ENCODE measurements at places on chromosomes 7 and 10.

DNA sequence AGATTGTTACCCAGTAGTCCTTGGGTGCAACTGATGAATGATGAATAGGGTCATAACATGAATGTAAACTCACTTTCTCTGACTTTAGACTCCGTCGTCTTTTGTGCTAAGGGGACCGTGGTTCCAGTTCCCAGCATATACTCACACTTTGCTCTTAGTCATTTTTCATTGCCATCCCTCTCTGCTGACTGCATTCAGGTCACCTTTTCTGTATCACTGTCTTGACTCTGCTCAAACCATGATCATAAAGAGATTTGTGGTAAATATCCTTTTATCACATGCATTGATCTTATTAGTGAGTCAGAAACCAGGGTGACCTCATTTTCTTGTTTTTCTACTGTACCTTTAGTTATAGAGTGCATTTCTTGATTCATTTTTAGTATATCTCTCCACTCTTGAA, 141.1 kb upstream of the AGR3 start:
- DNase-seq: no peak

DNA sequence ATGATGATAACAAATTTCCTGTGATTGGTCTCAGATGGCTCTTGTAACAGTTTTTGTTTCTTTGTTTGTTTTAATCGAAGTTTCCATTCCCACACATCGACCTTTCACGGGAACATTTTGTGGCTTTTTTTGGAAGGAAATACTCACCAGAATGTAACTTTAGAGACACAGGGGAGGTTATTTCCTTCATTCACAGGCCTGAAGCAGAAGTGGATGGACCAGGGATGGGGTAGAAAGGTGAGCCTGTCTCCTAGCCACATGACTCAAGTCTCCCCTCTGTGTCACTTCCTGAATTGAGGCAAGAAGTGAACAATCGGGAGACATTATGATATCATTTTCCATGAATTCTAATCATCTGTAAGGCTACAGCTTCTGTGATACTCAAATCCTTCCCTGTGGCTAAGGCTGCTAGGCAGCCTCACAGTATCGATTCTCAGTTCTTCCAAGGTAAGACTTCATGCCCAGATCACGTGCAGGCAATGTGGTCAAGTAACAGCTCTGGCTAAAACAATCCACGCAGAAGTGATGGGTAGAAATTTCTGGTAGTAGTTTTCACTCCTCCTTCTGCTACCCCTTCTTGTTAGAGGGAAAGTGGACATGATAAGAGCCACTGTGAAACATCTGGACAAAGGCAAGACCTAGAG, 203.9 kb upstream of the NEBL start:
- DNase-seq: no peak

DNA sequence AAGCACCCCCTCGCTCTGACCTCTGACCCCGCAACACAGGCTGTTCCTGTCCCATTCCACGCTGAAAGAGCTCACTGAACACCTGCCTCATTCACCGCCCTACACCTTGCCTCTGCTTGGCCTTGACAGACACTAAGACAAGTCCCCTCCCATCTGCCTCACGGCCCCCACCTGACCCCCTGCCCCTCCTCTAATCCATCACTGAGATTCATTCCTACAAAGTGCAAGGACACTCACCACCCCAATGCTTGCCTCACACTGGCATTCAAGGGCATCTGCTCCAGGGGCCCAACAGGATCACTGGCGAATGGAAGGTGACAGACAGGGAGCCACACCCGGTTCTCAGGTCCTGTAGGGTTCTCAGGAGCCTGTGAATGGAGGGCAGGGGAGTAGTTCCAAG, 68.1 kb upstream of the NANOS1 start:
- no peak for DNase-seq

GRCh38 chr7:3280946-3281656, 20.0 kb upstream of the SDK1 start:
- DNase-seq: no peak

DNA sequence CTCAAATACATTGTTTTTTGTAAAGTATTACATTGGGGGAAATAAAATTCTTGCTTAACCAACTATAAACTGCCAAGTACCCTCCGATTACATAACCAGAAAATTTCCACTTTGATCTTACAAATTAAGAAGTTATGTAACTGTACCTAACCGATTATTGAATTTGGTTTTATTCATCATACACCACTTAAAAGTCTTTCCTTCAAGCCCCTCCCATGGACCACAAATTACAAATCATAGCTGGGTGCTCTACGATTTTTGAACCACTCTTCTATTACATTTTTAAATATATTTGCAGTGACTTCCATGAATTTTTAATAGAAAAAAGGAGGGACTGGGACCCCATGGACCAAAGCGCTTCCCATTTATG, 630 bp downstream of the ZNF680 start:
- DNase-seq: no peak

GRCh38 chr7:42991913-42992591, 59.9 kb downstream of the MRPL32 start:
- DNase-seq: no peak

- no peak for DNase-seq
These were observed 4.1 kb upstream of the SYPL1 start for GRCh38 chr7:106116161-106116704.

All from activated T-helper 1 cell treated with anti-CD3 and anti-CD28 coated beads, Interleukin-2, amount 50 U/mL, for 16 hours (primary cell).